Epithelial cell of proximal tubule (primary cell): ENCODE measurements at places on chromosomes 1 and 21. TPM values are rescaled to one million over a fixed set of nuclear protein-coding genes. Genes with fewer than 3 reads are reported as not detected.

Gene VHLL
- total RNA-seq = not detected in 2 replicates

Gene NKAIN1
- 0.81 and 0.94 TPM in 2 replicates for total RNA-seq

Gene TLR5
- total RNA-seq = under 0.01 and 0.12 TPM in 2 replicates

Gene SLC22A15
- 1.6 and 2.6 TPM in 2 replicates for total RNA-seq
